ENCODE measurements at places on chromosomes 3 and 15. TPM values are rescaled to one million over a fixed set of nuclear protein-coding genes. Genes with fewer than 3 reads are reported as not detected.
A peak's percentile ranks its signal among the peaks of the same experiment; 100 is the strongest.

- peaks cover 6% of the 10 kb centered on the region for H3K36me3 ChIP-seq
- no peak for DNase-seq
These were observed 93.2 kb upstream of the ARHGEF3 start for GRCh38 chr3:56894881-56895431.

DNA sequence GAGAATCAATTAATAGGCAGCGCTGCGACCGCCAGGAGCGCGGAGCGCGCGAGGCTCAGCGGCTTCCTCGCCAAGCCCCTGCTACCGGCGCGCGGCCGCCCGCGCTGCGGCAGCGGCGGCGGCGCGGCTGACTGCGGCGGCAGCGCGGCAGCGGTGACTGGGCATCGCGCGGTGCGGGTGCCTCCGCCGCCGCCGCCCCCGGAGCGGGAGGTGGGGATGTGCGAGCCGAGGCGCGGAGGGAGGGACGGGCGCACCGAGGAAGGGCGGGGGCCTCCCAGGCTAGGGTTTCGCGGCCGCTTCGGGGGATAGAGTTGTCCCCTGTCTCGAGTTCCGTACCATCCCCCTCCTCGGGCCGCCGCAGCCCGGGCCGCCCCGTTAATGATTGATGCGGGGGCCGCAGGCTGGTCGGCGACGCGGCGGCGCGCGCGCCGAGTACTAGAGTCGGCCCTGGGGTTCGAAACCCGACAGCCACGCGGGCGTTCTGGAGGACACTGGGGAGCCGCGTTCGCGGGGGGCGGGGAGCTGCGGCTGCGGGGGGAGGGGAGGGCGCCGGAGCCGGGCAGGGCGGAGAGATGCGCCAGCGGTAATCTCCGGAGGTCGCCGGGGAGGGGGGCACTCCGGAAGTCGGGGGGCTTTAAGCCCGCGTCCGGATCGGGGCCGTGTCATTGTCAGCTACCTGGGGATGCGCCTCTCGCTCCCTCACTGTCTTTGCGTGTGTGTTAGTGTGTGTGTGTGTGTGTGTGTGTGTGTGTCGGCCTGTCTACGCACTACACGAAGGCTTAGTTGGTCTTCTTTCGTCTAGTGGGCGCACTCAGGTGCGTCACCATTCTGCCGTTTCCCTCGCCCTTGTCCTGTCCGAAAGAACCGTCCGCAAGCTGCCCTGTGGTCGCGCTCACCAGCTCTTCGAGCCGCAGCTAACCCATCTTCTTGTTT lies at the start of gene PAQR9:
Gene PAQR9, minus strand, starts transcription at position 159 of the 933 bp plus-strand sequence. CDS start 338 bp downstream, outside the sequence.
- peaks cover 45% of the 10 kb centered on the region for H3K27me3 ChIP-seq
- H3K27ac ChIP-seq = no peak within 1 kb of the TSS
- peaks cover 5% of the 10 kb centered on the region for H3K36me3 ChIP-seq
- peaks cover 12% of the 10 kb centered on the region for H3K4me1 ChIP-seq

DNA sequence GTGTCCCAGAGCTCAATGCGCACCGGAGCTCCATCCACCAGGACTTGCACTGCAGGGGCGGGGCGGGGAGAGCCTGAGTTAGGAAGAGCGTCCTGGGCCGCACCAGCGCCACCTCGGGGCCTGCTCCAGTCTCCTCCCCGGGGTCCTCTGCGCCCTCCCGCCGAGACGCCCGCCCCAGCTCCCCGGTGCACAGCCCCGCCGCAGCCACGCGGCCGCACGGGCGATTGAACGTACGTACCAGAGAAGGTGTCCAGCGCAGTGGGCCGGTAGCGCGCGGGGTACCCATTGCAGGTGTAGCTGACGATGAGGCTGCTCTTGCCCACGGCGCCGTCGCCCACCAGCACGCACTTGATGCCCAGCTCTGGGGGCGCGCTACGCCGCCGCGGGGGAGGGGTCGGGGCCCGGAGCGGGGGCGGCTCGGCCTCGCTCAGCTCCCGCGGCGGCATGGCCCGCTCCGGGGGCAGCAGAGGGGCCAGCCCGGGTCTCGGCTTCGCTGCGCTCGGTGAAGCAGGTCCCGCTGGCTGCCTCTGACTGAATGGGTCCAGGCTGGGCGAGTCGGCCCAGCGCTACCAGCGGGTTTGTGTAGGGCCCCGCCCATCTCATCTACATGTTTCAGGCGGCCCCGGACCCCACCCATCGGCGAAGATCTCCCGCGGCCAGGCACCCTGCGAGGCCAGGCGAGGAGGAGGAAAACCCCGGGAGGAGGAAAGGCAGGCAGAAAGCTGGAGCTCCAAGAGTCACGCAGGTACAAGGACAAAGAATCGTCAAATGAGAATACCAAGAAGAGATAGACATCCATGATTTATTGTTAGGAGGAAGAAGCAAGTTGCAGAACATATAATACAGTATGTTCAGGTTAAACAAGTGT lies at the start of gene RHOV:
Gene RHOV, minus strand, starts transcription at position 541 of the 868 bp plus-strand sequence. Its CDS starts 95 bp downstream, at position 446.
- DNase-seq = no peak
- H3K4me1 ChIP-seq = peaks cover 6% of the 10 kb centered on the region
- peak within 1 kb of the TSS; percentile 58 for H3K27ac ChIP-seq
- H3K4me3 ChIP-seq = peak within 1 kb of the TSS; percentile 86

The UACA gene
- polyA plus RNA-seq = 0.10 TPM

All from naive thymus-derived CD8-positive, alpha-beta T cell (primary cell).